Stimulated activated CD4-positive, alpha-beta T cell treated with anti-CD3 and anti-CD28 coated beads, Interleukin-4, amount 100 ng/mL, for 1 hour (primary cell): ENCODE measurements at places on chromosomes 6 and 20.

GRCh38 chr6:25699649-25700048 is 47.6 kb downstream of the SCGN start:
- no peak for DNase-seq

DNA sequence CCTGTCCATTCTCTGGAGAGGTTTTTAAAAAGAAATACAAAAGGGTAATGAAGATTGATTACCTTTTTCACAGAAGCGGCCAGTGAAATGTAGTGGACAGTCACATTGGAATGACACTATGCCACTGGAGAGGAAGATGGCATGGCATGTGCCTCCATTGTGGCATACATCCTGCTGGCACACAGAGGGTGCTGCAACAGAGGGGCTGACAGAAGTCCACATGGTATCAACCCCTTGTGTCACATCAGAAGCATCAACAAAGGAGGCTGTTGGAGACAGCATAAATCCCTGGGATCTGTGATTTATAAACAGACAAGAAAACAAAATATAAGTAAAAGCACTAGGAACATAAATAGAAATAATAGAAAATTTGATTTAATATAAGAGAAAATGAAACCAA is 594.9 kb downstream of the PHF3 start:
- DNase-seq = no peak

- DNase-seq = peak; percentile 42
Observed at GRCh38 chr20:63737945-63738686, 1.5 kb upstream of the SLC2A4RG start.

DNA sequence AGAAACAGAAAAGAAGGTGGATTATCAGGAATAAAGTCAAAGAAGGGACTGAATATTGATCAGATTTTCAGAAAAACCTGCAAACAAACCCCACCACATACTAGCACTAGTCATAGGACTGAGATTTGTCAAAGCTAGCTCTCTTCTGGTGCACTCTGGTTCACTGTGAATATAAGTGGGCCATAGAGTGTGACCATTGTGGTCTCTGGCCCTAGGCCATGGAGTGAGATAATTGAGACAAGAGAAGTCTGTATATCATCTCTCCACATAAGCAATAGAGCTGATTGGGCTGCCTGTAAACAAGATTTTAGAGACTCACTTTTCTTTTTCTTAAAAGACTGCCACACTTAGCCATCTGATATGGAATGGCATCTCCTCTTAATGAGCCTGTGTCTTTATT is 247.2 kb downstream of the LAMA2 start:
- no peak for DNase-seq

DNA sequence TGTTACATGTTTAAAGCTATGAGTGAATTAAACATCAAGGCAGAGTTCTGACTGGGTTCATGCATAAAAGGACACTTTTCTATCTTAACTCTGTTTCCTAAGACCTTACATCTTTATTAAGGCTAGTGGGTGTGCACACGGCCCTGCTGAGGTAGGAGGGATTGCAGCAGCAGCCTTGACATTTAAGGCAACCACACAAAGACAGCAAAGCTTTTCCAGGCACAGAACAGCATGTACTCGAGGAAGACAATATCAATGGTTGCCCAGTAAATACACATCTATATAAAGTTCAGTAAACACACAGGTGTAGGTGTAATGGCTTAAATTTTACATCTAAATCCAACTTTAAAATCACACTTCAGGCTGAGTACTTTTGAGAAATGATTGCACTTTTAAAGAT is 79.8 kb upstream of the LOC128125822 start:
- DNase-seq = no peak

DNA sequence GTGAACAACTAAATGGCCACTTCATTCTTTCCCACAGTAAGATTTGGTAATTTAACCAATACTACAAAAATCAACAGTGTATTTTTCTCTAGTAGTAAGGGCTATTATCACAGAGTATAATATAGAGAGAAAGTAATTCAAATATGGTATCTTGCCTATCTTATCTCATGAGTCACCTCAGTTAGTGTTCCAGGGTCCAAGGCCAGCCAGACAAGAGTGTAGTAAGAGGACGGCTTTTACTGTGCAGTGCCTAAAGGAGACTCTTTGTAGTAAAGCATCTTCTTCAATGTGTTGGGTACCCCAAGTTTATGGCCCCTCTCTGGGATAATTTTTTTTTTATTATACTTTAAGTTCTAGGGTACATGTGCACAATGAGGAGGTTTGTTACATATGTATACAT is 607.4 kb downstream of the PKHD1 start:
- DNase-seq = no peak

GRCh38 chr6:151229401-151230276 is 10.1 kb upstream of the AKAP12 start:
- no peak for DNase-seq

DNA sequence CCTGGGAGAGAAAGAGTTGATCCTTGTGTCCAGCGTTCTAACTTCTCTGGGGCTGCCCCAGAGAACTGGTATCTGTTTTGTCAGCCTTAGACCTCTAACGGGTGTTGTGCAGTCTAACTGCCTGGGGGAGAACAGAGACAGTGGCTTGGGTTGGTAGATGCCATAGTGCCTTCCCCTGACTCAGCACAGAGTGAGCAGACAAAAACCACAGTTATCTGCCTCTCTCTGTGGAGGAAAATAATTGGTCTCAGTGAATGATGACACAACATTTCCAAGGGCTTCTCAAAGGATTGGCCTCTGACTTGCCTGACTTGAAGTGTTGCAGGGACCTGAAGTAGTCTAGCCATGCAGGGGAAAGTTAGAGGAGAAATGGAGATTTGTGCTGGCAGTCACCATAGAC is 226.2 kb upstream of the MAN1A1 start:
- DNase-seq = no peak

DNA sequence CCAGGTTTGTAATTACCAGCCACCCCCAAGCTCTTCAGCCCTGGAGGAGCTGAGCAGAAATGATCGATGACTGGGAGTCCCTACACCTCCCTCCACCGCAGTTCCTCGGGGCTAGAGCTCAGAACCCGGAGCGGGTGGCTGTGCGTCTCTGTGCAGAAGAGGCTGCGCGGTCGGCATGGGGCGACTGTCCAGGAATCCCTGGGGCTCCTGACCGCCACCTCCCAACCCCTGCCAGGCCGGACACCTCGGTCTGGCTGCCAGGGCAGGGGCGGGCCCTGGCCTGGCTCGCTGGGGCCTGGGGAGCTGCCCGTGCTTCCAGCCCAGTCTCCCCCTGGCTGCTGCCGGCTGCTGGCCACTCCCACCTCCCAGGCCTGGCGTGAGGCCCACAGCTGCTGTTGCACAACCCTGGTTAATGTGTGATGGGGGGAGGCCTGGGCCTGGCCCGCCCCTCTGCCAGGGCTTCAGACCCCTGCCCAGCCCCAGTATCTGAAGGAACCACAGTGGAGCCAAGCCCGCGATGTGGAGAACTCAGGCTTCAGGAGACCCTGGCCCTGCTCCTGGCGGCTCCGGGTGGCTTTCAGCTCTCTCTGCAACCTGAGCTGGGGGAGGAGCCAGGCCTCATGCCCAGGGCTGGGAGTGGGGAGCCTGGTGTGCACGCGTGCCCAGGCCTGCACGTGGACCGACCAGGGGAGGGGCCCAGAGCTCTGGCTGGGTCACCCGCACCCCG is 1.2 kb downstream of the SLC2A4RG start:
- DNase-seq = peak; percentile 32
